Neural crest cell (in vitro differentiated cells): ENCODE measurements at places on chromosomes 2 and 18. TPM values are rescaled to one million over a fixed set of nuclear protein-coding genes. Genes with fewer than 3 reads are reported as not detected.

DNA sequence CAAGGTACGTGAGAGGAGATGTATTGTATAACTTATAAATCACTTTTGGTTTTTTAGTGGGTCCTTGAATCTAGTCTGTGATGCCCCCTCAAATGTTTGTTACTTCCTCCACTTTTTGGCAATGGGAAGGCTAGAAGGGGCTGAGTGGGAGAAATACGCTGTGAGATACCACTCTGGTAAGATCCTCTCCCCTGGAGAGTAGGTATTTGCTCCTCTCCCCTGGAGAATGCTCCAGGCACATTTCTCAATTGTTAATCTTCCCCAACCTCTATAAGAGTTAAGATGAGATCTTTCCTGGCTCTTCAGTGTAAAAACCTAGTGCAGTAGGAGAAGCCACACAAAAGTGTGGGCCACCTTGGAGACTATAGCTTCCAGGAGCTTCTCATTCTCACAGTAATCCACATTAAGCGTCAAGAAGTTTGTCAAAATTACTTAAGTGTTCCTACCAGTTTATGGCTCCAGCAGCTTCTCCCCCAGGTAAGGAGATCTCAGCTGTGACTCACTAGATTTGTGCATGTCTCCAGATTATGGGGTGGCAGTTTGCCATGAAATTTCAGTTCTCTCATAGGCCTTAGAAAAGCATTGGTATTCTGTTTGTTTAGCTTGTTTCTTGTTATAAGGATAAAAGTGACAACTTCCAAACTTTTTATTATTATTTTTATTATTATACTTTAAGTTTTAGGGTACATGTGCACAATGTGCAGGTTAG lies 182.6 kb downstream of the FSIP2 start:
- DNase-seq: no peak

DNA sequence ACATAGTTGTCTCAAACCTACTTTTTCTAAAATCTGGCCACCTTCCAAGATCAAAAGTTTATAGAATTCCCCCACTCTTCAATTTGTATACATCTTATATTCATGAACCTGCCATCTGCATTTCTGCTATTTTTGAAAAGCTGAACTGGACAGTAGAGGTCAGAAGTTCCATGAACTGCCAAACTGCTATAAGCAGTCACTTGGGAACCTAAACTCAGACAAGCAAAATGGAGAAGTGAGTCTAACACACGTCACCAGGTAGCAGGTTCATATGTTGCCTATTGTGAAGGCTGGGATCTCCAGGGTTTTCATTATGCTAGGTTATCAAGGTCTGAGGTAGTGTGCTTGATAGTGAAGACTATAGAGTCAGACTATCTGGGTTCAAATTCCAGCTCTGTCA lies 2.0 kb upstream of the MYO1B start:
- no peak for DNase-seq

Gene SNTG2
- total RNA-seq: 0.36 and 0.47 TPM in 2 replicates

GRCh38 chr18:74430806-74431571 lies 26.1 kb downstream of the DIPK1C start:
- DNase-seq: no peak

Gene NPHP1
- 7.3 and 8.5 TPM in 2 replicates for total RNA-seq

- no peak for DNase-seq
Observed at GRCh38 chr18:24731981-24732380, 271.5 kb downstream of the HRH4 start.

DNA sequence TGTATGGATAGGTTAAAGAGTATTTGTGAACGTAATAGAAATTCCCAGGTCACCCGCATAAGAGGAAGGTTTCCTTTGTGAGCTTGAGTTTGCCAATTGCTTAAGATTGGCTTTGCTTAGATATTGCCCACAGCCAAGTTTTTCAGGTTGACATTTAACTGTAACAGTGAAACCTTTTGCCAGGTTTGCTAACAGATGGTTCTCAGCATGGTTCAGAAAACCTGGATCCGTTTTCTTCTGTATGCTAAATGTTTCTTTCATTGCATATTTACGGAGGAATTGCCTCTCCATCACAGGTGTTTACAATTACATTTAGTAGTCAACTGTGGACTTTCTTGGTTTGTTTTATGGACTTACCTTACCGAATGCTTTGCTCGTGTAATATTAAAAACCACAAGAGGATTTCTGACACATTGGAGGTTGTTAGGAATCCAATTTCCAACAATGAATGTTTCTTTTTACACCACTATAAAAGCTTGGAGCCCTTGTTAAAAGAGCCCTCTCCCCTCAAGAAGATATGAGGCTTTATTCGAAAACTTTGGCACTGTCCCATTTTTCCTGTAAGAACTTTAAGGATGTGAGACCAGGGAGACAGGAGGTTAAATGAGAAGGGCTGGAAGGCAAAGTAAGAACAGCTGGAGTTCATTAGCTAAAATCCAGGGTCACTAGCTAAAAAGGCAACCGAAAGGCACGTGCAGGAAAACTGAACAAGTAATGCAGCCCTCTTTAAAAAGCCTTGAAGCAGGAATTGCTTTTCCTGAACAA lies 7.8 kb downstream of the CDK15 start:
- no peak for DNase-seq

DNA sequence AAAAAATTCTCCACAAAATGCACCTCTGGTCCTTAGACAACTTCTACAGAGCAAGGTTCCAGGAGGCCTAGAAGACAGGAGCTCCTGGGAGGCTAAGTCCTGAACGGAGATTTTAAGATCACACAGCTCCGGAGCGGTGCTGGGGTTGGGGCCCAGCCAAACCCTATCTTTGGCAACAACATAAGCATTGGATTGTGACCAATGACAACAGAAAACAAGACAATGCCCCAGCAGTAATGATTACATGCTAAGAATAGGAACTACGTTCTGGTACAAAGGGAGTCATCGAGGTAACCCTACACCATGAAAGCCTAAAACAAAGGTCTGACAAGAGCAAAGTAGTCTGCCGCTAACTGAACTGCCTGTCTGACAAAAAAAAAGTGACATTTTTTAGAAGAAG lies 171.2 kb downstream of the CMPK2 start:
- DNase-seq: no peak

- no peak for DNase-seq
Observed at GRCh38 chr18:63236921-63237846, 82.4 kb downstream of the BCL2 start.

DNA sequence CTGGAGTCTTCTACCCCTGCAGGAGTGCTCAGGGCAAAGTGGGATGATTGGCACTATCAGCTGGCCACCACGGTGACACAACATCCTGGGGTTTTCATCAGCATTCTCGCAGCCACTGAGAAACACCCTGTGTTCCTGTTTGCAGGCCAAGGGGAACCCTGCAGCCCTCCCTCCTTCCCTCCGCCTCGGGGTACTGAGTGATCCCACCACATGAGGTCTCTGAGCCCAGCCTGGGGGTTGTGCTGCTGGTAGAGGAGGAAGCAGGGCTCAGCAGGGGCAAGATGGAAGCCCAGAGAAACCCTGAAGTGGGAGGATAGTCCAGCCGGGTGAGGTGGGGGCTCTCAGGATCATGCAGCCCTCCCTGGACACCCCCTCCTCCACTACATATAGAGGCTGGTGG lies at the start of gene OXER1:
Gene OXER1, minus strand, starts transcription at position 40 of the 400 bp plus-strand sequence. CDS start 73 bp downstream, outside the sequence.
- no peak for DNase-seq

Gene PUM2
- 110 and 113 TPM in 2 replicates for total RNA-seq

Gene SAG
- total RNA-seq: not detected in 2 replicates

Gene CASP8
- 1.9 and 2.5 TPM in 2 replicates for total RNA-seq

DNA sequence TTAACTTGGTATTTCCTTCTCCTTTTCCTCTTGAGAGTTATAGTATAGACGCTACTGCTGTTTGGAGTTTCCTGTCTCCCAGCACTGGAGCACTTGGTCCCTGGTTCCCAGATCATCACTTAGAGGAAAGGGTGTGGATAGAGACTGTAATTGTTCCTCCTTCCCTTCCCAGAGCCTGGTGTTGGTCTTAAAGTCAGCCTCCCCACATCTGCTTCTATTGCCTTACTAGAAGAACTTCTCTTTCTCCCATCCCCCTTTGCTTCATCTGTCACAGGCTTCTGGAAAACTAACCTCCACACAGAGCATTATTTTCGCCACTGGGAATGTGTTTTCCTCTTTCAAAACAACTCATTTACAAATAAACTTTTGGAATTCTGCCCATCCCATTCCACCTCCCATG lies 131.0 kb downstream of the CCDC85A start:
- DNase-seq: no peak

- DNase-seq: no peak
Observed at GRCh38 chr18:6576718-6577375, 152.7 kb upstream of the ARHGAP28 start.

DNA sequence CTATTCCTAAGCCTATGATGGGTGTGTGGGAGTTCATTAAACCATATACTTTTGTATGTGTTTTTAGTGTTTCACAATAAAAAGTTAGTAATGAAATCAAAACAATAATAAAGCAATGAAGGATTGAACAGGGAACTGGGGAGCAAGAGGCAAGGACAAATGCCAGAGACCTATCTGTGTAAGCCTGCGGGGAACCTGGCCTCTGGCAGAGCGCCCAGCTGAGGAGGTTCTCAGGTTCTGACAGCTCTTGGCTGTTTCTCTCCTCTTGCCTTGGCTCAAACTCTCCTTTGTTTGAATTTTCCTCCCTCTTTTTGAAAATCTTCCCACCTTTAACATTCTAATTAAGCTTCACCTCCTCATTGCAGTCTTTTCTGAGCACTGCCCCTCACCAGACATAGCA lies 200.0 kb upstream of the NCKAP5 start:
- DNase-seq: no peak

Gene TMEM247
- not detected in 2 replicates for total RNA-seq

Gene PIK3C3
- total RNA-seq: 38.0 and 41.5 TPM in 2 replicates

DNA sequence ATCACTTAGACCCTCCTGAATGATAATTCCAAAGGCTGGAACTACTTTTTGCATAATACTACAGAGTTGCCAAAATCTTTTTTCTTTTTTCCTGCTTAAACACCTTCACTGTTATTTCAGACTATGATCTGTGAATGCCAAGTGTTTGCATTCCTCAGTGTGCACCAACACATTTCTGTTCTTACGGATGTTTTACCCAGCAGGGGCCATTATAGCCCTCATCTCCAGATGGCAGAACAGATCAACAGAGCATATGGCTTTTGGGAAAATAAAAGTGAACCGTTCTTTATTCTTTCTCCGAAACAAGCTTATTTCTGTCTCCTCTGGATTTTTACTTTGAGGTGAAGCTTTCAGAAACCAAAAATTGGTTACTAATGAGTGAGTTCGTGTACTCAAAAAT lies 1226.6 kb upstream of the FAM98A start:
- DNase-seq: no peak

GRCh38 chr18:13433125-13433524 lies 214.6 kb downstream of the LDLRAD4 start:
- no peak for DNase-seq

DNA sequence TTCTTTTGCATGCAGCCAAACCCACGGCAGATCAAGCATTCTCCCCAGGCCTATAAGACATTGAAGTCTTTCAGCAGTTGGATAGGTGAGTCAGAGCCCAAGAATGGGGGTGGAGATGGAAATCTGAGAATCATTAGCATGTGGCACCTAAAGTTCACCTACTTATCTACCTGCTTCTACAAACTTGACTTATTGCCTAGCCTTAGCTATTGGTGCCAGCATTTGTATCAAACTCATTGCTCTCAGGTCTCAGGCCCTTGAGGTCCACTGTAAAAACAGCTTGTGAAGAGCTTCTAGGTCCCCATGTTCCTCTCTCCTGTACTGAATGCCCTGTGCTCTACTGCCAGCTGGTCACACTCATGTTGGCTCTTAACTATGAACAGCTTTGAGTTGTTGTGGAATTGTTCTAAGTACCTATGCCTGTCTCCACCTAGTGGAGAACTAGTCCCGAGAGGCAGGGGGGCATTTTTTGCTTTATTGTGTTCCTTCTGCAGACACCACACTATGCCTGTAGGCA lies 278.4 kb upstream of the SPRED2 start:
- DNase-seq: no peak

GRCh38 chr2:98559581-98559980 lies 48.7 kb downstream of the COA5 start:
- DNase-seq: no peak

GRCh38 chr2:236512902-236513435 lies 56.7 kb upstream of the ACKR3 start:
- peak; percentile 48 for DNase-seq

GRCh38 chr2:238924032-238924431 lies 76.1 kb downstream of the TWIST2 start:
- DNase-seq: no peak

Gene COL4A3
- total RNA-seq: not detected in 2 replicates

DNA sequence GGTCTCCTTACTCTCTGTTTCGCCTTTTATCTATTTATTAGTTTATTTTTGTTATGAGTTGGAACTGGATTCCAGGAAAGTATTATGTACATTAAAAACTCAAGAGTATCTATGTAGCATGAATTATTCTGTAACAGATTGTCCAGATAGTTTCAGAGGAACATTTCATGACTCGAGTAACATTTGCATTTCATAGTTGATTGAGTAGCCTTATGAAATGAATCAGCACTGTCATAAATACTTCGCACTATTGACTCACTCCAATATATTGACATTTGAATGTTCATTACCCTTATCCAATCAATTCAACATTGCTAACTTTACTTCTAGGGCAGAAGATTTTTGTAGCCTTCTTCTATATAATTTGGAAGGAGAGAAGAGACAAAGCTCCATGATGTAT lies 11.3 kb upstream of the VRK2 start:
- no peak for DNase-seq

Gene PCARE
- total RNA-seq: not detected in 2 replicates

- DNase-seq: no peak
Observed at GRCh38 chr2:76448956-76449355, 738.2 kb upstream of the GCFC2 start.
